Heart left ventricle (tissue), 16 donors: ENCODE measurements at places on chromosomes 5 and 9. TPM values are rescaled to one million over a fixed set of nuclear protein-coding genes. Genes with fewer than 3 reads are reported as not detected.

HCN1 gene
- not detected for total RNA-seq

OLFML2A gene
- 32.3 TPM for total RNA-seq

PCDHGA12 gene
- 6.5 TPM for total RNA-seq

GPX3 gene
- 1,563 TPM for total RNA-seq

WHRN gene
- total RNA-seq = 0.12 TPM

MARCOL gene
- not detected for total RNA-seq

VCAN gene
- total RNA-seq = 121 TPM

TRAF1 gene
- total RNA-seq = 0.94 TPM

RAB14 gene
- 64.7 TPM for total RNA-seq

SOHLH1 gene
- not detected for total RNA-seq

PFN3 gene
- not detected for total RNA-seq

LCN9 gene
- total RNA-seq = not detected

IFNE gene
- 0.68 TPM for total RNA-seq

CYSRT1 gene
- 0.28 TPM for total RNA-seq

PGM5 gene
- total RNA-seq = 147 TPM

ABO gene
- 2.3 TPM for total RNA-seq

PCDHA8 gene
- total RNA-seq = not detected

CDH12 gene
- total RNA-seq = not detected

COL23A1 gene
- total RNA-seq = 33.0 TPM
